ENCODE measurements at places on chromosomes 12 and 14.

- DNase-seq, result no peak
These were observed 33.2 kb downstream of the DUSP6 start for GRCh38 chr12:89319122-89319521.

- no peak for DNase-seq
These were observed 122.3 kb upstream of the NTF3 start for GRCh38 chr12:5309654-5310053.

DNA sequence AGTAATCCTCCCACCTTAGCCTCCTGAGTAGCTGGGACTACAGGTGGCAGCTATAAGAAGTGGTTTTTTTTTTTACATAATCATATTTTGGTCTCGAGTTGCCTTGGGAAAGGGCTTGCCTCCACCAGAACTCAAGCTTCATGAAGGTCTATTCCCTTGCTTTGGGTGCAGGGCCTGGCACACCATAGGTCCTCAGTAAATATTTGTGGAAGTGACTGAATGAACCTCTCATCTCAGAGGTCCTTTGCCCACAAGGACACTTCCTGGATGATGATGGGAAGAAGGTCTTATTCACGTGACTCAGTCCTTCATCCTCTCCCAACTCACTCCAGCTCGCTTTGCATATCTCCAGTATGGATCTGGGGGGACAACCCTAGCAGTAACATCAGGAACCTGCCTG is 114.0 kb upstream of the MED13L start:
- DNase-seq, result no peak

GRCh38 chr12:28065889-28066630 is 93.5 kb upstream of the PTHLH start:
- DNase-seq, result no peak

GRCh38 chr12:14860490-14860889 is 17.2 kb upstream of the ART4 start:
- DNase-seq, result no peak

DNA sequence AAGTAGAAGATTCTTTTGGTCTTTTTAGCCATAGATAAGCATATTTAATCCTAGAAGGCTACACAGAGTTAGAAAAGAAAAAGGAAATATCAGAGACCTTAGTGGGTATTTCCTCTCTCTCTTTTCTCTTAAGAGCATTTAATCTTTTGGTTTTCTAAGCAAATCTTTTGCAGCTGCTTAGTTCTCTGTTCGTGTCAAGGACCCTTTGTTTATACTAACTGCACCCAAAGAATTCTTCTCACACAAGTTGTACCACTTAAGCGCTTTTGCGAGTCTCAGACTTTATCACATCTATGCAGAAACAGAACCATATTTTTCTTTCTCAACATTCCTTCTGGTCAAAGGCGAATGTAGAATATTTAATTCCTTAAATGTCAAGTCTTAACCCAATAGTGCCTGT is 17.9 kb upstream of the NID2 start:
- no peak for DNase-seq

GRCh38 chr14:23530375-23531055 is 21.1 kb downstream of the ZFHX2 start:
- no peak for DNase-seq

GRCh38 chr12:71958056-71958455 is 19.4 kb downstream of the TPH2 start:
- DNase-seq, result no peak

DNA sequence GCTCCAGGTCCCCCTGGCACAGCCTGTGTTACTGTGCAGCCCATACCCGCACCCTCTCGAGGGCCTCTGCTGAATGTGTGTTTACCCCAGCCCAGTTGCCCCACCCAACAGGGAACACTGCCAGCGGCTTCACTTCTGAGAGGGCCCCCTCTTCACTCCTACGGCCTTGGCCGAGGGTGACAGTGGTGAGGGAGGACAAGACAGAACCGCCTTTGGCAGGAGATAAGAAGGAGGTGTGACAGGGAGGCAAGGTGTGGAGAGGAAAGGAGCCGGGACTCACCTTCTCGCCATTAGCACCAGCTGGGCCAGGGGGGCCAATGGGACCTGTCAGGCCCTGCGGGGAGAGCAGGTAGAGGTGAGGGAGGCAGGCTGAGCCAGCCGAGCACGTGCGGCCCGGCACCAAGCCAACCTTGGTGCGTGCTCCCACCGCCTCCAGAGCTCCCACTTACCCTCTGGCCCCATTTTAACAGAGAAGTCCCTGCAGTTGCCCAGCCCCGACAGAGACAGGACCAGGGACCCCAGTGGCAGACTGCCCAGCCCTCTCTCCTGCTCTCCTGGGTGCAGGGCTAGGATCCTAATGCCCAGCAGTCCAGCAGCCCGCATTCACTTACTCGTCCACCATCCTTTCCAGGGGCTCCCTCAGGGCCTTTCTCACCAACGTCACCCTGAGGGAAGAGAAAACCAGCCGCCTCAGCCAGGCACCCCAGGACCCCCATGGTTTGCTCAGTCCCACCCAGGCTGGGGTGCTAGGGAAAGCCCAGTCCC is 18.3 kb downstream of the TMEM106C start:
- DNase-seq, result no peak

GRCh38 chr12:100399095-100399494 is 42.2 kb downstream of the SLC17A8 start:
- no peak for DNase-seq
